ENCODE measurements at places on chromosomes 16 and 17.

- no peak for DNase-seq
These were observed 298.2 kb upstream of the MAF start for GRCh38 chr16:79898703-79899102.

DNA sequence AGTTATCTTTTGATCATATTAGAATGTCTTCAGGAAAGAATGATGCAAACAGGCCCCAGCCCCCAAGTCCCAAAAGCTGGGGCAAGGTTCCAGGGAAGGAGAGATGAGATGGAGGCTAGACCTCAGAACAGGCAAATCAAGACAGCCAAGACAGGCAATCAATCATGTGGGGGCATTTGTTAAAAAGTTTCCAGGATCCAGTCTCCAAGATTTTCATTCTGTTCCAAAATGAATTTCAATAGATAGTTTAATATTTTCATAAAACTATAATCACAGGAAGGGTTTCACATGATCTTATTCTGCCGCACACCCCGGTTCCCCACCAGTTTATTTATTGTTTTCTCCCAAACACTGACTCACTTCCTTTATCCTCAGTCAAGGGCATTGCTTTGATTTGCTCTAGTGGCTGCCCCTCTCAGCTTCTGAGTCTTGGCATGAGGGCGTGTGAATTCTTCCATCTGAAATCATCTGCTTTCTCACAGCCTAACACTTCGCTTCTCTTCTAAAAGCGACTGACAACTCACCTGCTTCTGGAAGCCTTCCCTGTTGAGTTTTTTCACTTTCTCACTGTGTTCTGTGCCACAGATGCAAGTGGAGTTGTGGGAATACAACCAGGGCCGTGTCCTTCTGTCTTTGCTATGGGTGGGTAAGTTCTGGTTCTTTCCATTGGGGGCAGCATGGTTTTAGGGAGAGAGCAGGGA, 12.2 kb upstream of the TERF2 start:
- peak; percentile 49 for DNase-seq

DNA sequence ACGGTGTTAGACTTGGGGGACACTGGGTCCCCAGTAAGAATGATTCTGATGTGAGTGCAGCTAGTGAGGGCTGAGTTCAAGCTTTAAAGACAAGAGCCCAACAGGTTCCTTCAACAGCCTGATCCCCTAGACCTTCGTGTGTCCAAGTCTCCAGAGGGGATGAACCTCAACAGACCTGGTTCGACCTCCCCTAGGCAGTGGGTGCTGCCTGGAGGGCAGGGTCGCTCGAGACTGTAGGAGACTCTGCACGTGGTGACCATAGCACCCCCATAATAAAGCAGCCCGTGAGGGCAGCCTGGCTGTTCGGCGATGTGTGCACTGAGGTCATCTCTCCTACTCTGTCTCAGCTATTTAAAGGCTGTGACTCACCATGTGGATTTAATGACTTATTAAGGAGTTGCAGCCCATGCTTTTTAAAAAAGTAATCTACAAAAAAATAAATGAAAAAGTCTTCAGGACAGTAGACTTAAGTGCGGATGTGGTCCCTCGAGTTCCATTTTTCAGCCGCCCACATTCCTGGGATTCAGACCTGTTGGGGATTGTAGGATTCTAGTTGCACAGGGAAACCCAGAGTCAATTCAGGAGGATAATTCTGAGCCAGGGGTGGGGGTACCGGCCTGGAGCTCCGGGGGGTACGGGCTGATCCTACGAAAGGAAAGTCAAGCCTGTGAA, 23.4 kb upstream of the METRNL start:
- DNase-seq, result peak; percentile 88

GRCh38 chr16:59527206-59527997, 793.3 kb upstream of the GOT2 start:
- peak; percentile 11 for DNase-seq

DNA sequence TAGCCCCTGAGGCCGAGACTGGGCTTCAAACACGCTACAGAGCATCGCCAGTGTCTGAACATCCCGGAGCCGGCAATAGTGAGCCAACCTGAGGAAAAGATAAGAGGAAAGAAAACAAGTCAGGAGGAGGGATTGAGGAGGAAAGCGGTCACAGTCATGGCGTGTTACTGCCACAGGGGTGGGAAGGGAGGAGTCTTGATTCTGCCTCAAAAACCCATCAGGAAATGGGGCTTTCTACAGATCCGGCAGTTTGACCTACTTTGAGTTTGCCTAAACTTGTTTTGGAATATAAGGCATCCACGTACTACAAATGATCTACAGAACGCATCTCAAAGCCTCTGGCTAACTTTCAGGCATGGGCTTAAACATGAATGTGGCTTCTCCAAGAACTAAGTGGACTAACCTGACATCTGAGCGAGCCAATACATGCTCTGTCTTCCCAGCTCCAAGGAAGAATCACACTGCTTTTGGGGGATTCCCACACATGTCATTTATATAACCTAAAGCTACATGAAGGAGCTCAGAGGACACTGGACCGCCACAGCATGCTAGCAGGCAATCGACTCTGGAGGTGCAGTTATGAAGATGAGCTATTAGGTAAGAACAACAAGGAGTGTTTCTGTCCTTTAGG, 96.6 kb downstream of the WDR59 start:
- no peak for DNase-seq

DNA sequence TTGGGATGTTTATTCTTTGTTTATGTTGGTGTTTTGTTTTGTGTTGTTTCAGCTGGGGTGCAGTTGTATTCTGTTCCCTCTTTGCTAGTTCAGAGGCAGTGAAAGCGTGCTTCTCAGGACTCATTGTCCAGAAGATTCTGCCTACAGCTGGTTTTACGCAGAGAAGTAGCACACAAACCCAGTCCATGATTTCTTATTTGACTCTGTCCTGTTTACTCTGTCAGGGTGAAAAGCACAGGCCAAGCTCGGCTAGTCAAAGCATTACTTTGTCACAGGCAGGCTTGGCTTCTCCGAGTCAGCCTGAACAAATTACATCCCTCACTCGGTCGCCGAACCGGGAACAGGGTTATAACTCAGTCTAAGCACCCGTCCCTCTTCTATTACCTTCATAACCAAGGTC, 435.0 kb downstream of the MAF start:
- no peak for DNase-seq

GRCh38 chr16:1007284-1007850, 25.8 kb downstream of the SOX8 start:
- DNase-seq, result no peak

DNA sequence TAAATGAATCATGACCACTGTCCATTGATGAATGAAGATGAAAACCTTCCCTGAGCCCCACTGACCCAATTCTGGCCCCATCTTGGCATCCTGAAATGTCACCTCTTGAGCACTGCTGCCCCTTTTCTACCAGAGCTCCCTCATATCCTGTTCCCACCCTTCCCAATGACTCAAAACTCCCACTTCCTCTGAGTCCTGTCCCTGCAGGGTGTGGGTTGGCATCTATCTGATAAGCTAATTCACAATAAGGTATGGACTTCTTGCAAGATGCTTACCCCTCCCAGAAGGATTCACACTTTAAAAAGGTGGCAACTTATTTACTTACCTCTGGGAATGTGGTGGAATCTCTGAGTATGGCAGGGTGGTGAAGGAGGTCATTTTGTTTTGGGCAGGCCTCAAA, 13.3 kb upstream of the CSNK2A2 start:
- no peak for DNase-seq

DNA sequence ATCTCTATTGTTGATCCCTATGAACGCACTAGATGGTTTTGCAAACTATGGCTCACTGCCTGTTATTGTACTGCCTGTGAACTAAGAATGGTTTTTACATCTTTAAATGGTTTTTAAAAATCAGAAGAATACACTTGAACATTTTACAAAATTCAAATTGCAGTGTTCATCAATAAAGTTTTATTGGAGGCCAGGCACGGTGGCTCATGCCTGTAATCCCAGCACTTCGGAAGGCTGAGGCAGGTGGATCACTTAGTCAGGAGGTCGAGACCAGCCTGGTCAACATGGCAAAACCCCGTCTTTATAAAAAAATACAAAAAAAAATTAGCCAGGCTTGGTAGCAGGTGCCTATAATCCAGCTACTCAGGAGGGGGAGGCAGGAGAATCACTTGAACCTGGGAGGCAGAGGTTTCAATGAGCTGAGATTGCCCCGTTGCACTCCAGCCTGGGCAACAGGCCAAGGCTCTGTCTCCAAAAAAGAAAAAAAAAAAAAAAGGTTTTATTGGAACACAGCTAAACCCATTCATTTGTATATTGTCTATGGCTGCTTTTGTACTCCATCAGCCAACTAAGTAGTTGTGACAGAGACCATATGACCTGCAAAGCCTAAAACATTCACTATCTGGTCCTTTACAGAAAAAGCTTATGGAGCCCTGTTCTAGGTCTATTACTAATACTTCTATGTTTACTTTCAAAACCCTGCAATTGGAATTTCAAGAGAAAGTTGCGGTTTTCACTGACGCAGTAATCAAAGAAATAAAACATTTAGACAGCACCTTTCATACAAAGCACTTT, 18.9 kb downstream of the IKZF3 start:
- DNase-seq, result no peak

- no peak for DNase-seq
These were observed 74.4 kb upstream of the ARL4D start for GRCh38 chr17:43324205-43324893.

GRCh38 chr17:9244066-9245052, 223.0 kb downstream of the NTN1 start:
- peak; percentile 88 for DNase-seq

DNA sequence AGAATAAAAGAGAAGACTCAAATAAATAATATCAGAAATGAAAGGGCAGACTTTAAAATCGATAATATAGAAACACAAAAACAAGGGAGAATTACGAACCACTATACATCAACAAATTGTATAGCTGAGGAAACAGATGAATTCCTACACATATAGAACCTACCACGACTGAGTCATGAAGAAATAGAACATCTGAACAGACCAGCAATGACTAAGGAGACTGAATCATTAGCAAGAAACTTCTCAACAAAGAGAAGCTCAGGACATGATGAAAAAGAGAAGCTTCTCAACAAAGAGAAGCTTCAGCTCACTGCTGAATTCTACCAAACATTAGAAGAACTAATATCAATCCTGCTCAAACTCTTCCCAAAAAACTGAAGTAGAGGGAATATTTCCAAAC, 255.9 kb downstream of the CEP112 start:
- peak; percentile 15 for DNase-seq

DNA sequence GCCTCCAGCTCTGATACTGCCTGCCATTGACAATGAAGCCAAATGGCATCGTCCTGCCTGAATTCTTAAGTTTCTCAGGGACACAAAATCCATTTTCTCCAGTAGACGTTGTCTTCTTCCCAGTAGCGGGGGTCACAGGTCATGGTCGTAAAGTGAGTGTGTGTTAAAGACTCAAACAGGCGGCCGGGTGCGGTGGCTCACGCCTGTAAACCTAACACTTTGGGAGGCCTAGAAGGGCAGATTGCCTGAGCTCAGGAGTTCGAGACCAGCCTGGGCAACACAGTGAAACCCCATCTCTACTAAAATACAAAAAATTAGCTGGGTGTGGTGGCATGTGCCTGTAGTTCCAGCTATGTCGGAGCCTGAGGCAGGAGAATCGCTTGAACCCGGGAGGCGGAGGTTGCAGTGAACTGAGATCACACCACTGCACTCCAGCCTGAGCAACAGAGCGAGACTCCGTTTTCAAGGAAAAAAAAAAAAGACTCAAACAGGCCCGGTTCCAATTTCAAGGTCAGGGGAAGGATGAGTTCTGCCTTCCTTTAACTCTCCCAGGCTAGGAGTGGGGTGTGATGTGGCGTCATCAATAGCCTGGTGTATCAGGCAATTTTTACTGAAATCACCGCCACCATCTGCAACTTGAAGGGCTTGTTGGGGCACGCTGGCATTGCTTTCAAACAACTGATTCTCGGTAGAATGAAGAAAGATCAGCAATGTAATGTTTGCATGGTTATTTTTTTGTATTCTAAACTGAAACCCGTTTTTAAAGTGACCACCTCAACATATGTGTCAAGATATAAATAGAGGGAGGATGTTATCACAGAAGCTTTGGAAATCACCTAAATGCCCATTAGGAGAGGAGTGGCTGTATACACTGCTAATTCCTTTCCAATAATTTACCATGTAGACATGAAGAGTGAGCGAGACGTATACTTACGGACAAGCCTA, 91.0 kb downstream of the WSCD1 start:
- DNase-seq, result no peak

GRCh38 chr17:80356231-80356856, 58.6 kb upstream of the ENDOV start:
- no peak for DNase-seq

DNA sequence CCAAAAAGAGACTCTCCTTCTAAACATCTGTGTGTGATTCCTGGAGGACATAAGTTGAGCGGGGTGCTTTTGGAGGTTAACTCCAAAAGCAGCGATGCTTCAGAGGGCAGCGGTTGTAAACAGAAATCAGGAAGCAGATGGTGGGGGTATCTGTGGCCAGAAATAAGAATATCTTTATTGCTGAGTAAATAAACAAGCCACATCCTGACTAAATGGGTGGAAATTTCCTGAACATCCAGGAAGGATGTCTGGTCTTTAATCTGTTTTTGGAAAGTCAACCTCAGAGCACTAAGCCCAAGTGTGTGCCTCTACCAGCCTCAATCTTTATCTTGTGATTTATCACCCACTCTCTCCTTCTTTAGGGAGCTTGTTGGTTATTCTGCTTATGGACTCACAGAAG, 123.3 kb downstream of the CDH13 start:
- DNase-seq, result no peak

DNA sequence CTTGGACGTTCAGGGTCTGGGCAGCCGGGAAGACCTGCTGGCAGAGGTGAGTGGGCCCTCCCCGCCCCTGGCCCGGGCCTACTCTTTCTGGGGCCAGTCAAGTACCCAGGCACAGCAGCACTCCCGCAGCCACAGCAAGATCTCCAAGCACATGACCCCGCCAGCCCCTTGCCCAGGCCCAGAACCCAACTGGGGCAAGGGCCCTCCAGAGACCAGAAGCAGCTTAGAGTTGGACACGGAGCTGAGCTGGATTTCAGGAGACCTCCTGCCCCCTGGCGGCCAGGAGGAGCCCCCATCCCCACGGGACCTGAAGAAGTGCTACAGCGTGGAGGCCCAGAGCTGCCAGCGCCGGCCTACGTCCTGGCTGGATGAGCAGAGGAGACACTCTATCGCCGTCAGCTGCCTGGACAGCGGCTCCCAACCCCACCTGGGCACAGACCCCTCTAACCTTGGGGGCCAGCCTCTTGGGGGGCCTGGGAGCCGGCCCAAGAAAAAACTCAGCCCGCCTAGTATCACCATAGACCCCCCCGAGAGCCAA, 8.6 kb upstream of the ABCC3 start:
- peak; percentile 81 for DNase-seq
